ENCODE measurements at places on chromosomes 12 and 14. TPM values are rescaled to one million over a fixed set of nuclear protein-coding genes. Genes with fewer than 3 reads are reported as not detected.

GRCh38 chr12:8089716-8090115, 7.6 kb downstream of the NECAP1 start:
- DNase-seq, result no peak

GRCh38 chr12:124053851-124054250, 80.8 kb downstream of the ZNF664 start:
- no peak for DNase-seq

- no peak for DNase-seq
Observed at GRCh38 chr12:81811061-81811777, 52.1 kb upstream of the PPFIA2 start.

DNA sequence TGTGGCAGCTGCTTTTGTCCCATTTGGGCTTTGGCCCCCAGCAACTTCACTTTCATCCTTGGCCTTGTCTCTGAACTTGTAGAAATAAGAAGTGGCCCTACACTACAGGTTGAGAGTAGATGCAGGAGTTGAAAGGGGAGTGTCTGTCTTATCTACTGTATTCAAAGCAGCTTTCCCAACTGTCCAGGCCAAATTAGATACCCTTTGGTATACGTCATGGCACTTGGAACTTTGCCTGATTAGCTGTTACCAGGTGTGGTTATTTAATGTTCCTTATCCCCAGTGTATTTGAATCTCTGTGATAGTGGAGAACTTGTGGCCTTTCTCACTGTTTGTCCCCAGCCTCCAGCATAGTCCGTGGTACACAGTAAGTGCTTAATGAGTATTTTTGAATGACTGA, 33.5 kb downstream of the SUDS3 start:
- no peak for DNase-seq

The BTBD6 gene
- total RNA-seq, result 52.6 TPM
